ENCODE measurements at places on chromosomes 12 and 14.

- peak; percentile 70 for DNase-seq
Measured at GRCh38 chr12:48977290-48978281, 536 bp upstream of the WNT1 start.

DNA sequence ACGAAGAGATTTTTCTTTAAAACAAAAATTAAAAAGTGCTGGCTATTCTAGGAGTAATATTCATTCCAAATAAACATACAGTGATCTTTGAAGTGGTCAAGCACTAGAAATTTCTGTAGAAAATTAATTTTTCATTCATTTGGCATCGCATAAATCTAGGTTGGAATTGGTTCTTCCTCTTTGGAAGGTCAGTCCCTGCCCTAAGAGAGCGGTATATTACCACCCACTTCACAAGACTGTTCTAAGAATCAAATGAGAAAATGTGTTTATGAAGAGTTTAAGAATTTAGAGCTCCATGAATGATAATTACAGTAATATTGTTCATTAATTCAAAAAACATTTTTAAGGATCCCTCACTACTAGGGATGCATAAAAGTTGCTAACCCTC, 444 bp upstream of the GEMIN2 start:
- DNase-seq: no peak

- no peak for DNase-seq
Measured at GRCh38 chr12:74891083-74891668, 318.5 kb downstream of the KCNC2 start.

DNA sequence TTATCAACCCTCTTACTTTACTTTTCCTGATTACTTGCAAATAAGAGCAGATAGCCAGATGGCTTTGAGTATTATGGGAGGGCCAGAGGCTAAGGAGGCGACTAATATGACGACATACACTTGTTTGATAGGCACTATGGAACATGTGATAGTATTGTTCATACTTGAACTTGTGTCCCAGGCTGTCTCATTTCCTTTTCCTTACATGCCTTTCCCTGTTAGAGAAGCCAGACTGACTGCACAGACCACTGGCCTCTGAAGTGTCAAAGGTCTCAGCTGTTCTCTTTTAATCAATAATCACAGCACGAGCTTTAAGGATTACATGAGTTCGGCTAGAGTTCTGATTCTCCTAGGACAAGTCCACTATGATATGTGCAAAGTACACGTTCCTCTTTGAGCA, 326.0 kb downstream of the PRKD1 start:
- no peak for DNase-seq

- no peak for DNase-seq
Measured at GRCh38 chr12:6790496-6791150, 1.3 kb downstream of the CD4 start.

DNA sequence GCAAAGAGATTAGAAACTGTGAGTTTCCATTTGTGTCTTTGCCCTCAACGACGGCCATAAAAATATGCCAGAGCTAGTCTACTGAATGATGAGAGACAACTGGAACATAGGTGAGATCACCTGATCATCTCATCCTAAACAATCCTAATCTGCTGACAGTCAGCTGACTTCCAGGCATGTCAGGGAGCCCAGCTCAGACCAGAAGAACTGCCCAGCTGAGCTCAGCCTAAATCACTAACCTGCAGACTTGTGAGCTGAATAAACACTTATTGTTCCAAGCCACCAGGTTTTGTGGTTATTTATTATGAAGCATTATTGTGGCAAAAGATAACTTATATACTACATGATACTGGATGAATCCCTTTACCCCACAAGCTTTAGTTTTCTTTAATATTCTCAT, 118.9 kb upstream of the PLEKHG7 start:
- no peak for DNase-seq

GRCh38 chr14:101102875-101103274, 199.4 kb upstream of the RTL1 start:
- no peak for DNase-seq

GRCh38 chr12:48973941-48974673, 2.6 kb upstream of the WNT10B start:
- no peak for DNase-seq

GRCh38 chr14:94129758-94130414, 482 bp upstream of the IFI27L2 start:
- no peak for DNase-seq

GRCh38 chr12:112198120-112198733, 72.9 kb downstream of the TRAFD1 start:
- peak; percentile 15 for DNase-seq

GRCh38 chr14:89254166-89254909, 162.7 kb downstream of the FOXN3 start:
- no peak for DNase-seq

- DNase-seq: no peak
Measured at GRCh38 chr14:69005432-69006148, 26.5 kb upstream of the ACTN1 start.

DNA sequence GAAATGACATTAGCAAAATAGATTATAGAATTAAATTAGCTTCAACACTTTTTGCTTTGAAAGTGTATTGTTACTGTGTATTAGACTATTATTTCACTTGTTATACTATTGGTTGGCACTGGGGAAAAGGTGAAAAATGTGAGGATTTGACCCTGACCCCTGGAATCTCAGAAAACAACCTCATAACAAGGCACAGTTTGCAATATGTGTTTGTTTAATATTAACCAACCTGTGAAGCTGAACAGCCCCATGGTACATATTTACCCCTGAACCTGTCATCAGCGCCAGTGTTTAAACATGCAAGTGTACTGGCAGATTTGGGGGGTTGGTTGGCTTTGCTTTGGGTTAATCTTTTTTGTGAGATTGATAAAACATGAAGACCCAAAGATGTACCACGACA, 11.7 kb downstream of the SLC38A4 start:
- DNase-seq: no peak

- no peak for DNase-seq
Measured at GRCh38 chr12:23472329-23472971, 477.0 kb downstream of the SOX5 start.

GRCh38 chr14:32469388-32470160, 140.5 kb downstream of the AKAP6 start:
- no peak for DNase-seq

- no peak for DNase-seq
Measured at GRCh38 chr12:47732504-47732903, 7.2 kb upstream of the ENDOU start.

DNA sequence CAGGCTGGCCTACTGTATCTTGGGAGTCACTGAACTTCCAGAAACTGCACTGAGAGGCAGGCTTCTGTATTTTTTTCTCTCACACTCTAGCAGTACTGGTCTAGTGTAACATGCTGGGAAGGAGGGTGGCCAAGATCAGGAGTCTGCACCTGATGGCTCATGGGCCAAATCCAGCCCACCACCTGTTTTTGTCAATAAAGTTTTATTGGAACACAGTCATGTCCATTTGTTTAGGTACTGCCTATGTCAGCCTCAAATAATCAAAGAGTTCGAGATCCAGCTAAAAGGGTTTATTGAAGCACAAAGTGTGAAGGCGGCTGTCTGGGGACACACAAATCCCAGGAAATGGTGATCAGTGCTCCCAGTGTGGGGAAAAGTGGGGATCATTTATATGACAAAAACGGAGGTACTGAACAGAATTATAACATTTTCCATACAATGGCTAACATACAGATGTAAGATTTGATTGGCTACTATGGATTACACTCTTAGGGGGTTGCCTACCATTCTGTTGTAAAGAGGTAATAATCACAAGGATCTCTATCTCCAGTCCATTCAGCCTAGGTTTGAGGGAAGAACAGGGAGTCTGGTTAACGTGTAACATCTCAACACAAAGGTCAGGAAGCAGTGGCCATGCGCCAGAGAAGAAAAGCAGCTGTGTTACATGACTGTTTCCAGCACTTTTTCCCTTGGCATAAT, 12.9 kb downstream of the USP30 start:
- DNase-seq: no peak

- DNase-seq: no peak
Measured at GRCh38 chr12:42716491-42716891, 126.9 kb upstream of the PRICKLE1 start.

GRCh38 chr12:14825256-14825655, 11.3 kb upstream of the SMCO3 start:
- no peak for DNase-seq

GRCh38 chr14:105889666-105890473, 363.5 kb downstream of the TMEM121 start:
- DNase-seq: no peak

DNA sequence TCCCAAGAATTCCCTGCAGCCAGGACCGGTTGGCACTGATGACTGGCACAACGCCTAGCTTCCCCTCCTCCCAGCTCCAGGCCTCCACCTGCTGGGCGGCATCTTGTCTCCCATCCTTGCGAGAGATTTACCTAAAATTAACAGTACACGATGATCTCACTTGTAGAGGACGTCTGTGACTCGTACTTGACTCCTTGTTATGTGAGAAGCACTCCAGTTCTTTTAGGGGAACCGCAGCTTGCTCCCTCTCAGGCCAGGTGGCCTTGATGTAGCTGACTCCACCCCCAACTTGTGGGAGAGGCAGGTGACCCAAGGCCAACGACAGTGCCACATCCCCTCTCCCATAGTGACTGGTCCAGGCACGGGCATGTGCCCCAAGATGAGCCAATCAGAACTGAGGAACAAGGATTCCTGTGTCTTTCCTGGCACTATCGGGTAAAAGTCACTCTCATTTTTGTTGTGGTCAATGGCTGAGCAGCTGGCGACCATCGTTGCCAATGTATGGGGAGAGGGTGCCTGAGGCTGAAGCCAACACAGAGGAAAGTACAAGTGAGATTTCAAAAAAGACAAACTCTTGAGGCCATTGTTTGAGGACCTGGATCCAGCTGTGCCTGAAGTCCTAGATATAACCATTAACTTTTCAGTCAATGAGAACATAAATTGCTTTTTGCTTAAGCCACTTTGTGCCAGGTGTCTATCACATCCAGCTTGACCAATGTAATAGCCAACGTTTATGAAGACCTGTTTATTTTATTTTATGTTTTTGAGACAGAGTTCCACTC, 208.7 kb downstream of the RBM19 start:
- no peak for DNase-seq

GRCh38 chr12:19998961-19999804, 369.2 kb upstream of the PDE3A start:
- DNase-seq: no peak

- DNase-seq: no peak
Measured at GRCh38 chr12:125166041-125166440, 100.8 kb downstream of the AACS start.

GRCh38 chr14:70011708-70012107, 132.5 kb downstream of the SMOC1 start:
- no peak for DNase-seq

- no peak for DNase-seq
Measured at GRCh38 chr12:111366075-111366474, 2.8 kb downstream of the PHETA1 start.

DNA sequence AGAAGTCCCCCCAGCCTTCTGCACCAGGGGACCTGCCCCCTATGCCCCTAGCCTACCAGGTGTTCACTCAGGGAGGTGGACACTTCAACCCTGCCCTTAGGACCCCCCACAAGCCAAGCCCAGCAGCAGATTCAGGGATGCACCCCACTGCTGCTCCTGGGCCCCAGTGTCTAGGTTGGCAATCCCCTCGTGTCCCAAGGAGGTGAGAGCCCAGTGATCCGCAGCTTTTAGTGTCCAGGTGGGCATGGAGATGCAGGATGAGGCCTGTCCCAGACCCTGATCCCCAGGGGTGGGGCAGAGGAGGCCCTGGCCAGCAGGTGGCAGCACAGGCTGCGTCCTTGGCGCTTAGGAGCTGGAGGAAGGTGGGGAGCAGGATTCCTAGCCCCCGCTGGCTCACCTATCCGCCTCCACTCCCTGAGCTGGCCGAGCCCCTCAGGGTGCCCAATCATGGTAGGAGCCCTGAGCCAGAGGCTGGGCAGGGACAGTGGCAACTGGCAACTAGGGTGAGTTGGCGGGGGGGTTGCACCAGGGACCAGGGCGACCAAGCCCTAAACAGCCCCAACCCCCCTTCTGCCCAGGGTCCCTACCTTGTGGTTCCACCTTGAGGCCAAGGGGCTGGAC, 4.1 kb downstream of the CKB start:
- no peak for DNase-seq

- DNase-seq: no peak
Measured at GRCh38 chr12:108802101-108802961, 55.1 kb downstream of the SSH1 start.

DNA sequence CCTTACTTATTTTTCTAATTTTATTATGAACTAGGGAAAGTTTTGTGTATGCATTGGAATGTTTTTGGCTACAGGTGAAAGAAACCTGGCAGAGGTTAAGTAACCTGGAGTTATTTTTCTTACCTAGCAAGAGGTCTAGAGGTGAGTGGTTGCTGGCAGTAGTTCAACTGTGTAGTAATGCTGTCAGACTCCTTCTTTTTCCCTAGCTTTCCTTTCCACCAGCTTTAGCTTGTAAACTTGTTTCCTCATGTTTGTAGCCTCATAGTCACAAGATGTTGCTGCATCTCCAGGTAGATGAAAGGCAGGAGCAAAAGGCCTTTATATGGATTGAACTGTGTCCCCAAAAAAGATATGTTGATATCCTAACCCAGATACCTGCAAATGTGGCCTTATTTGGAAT, 105.1 kb upstream of the AMIGO2 start:
- DNase-seq: no peak

GRCh38 chr14:36657399-36658122, 4.1 kb upstream of the PAX9 start:
- no peak for DNase-seq

- no peak for DNase-seq
Measured at GRCh38 chr12:64819816-64820402, 4.5 kb upstream of the TBC1D30 start.

- no peak for DNase-seq
Measured at GRCh38 chr14:77640756-77641533, 24.5 kb upstream of the SPTLC2 start.

GRCh38 chr12:661720-662486, 1.3 kb downstream of the NINJ2 start:
- no peak for DNase-seq

GRCh38 chr12:44574586-44574985, 301.5 kb downstream of the NELL2 start:
- DNase-seq: no peak

DNA sequence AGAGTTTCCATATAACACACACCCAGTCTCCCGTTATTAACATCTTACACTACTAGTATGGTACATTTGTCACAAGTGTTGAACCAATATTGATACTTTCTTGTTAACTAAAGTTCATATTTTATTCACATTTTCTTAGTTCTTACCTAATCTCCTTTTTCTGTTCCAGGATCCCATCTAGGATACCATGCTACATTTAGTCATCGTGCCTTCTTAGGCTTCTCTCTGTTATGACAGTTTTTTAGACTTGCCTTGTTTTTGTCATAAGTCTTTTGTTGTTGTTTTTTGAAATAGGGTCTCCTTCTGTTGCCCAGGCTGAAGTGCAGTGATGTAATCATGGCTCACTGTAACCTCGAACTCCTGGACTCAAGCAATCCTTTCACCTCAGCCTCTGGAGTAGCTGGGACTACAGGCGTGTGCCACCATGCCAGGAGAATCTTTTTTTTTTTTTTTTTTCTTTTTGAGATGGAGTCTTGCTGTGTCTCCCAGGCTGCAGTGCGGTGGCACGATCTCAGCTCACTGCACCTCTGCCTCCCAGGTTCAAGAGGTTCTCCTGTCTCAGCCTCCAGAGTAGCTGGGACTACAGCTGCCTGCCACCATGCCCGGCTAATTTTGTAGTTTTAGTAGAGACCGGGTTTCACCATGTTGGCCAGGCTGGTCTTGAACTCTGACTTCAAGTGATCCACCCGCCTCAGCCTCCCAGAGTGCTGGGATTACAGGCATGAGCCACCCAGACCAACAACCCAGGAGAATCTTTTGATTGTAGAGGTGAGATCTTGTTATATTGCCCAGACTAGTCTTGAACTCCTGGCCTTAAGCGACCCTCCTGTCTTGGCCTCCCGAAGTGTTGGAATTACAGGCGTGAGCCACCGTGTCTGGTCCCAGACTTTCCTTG, 59.1 kb upstream of the HECTD1 start:
- DNase-seq: no peak

Measured in activated T-helper 1 cell treated with Interleukin-2 at 50 U/mL for 16 hours (primary cell).